GM12865 (cell line): ENCODE measurements at places on chromosomes 4 and X.

- no peak for DNase-seq
These were observed 756 bp downstream of the IGFBP7 start for GRCh38 chr4:57109411-57109846.

DNA sequence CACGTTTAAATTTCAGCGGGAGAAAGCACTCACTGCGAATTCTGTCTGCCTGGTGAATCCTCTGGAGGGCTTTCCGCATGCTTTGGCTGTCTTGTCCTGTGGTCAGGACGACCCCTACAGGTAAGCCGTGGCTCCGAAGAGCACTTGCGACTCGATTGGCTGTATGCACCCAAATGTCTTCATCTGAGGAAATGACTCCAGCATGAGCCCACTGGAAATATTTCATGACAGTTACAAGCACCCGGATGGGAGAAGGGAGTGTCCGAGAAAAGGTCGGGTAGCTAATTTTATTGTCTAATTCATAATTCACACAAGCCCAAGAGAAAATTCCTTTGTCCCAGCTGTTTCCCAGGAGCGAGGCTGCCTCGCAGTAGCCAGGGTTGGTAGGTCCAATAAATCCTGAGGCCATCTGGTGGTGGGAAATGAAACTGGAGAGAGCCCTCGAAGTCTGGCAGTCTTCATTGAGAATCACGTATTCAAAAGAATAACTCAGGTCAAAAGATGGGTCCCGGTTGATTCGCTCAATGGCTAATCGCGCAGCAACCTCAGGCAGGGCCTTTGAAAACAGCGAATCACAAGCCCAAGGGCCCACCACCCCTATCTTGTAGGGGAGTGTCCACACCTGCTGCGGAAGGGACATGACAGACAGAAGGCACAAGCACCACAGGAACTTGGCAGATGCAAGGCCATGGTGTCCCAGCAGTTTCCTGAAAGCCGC, 6.6 kb downstream of the GUCY2F start:
- peak; percentile 11 for DNase-seq

GRCh38 chr4:170089274-170089667, 485 bp downstream of the AADAT start:
- no peak for DNase-seq

- DNase-seq, result no peak
These were observed 95.1 kb downstream of the RASL11B start for GRCh38 chr4:52957220-52957686.

DNA sequence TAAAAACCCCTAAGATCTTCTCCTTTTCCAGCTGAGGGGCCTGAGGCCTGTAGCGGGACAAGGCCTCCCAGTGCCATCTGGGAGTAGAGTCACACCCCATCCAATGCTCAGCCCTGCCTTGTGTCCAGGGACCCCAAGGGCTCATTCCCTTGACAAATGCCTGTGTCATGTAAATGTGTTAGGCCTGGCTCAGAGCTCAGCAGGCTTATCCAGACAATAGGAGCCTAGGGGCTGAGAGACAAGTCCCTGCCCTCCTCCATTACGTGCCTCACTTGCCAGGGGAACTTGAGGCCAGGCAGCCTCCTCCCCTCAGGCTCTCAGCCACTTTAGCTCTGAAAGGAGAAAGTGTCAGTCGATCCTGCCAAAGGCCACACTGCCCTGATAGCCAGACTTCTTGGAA, 166.8 kb upstream of the MAMLD1 start:
- DNase-seq, result no peak
